Stimulated activated CD4-positive, alpha-beta T cell treated with anti-CD3 and anti-CD28 coated beads, Interleukin-1b, Interleukin-23, amount 100 ng/mL, for 1 hour (primary cell): ENCODE measurements at places on chromosomes 5 and 9.

DNA sequence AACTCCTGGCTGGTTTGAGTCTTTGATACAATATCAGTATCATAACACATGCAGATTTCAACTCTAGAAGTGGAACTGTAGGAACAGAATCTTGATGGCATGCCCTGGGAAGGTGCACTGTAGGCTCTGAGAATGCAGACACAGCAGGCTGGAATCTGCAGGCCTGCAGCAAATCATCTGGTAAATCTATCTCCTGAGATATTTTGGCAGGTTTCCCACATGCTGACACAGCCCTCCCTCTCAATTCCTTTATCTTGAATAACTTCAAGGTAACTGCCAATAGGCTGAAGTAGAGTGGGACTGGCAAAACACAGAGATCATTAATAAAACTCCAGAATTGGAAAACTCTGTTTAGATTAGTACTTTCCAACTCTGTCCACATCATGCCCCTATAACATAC, 177.8 kb upstream of the PCSK5 start:
- no peak for DNase-seq

DNA sequence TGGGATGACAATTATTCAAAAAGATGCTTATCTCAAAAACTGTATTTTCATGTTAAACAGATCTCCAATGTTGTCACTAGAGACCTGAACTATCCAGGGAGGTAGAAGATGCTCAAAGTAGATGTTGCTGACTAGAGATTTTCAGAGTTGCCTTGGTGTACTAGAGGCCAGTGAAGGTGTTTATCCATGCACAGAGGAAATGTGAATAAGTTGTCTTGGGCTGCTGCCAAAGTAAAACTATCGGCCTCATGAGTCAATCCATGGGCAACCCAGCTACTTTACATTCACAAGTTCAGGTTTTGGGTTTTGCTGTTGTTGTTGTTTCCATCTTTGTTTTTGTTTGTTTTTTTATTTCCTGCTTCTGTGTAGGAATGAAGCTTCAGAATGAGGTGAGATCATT, 141.1 kb upstream of the RANBP3L start:
- DNase-seq, result no peak

GRCh38 chr9:84891924-84892323, 222.4 kb downstream of the NTRK2 start:
- DNase-seq, result no peak

- no peak for DNase-seq
Observed at GRCh38 chr5:135921388-135921787, 25.7 kb upstream of the IL9 start.

- DNase-seq, result no peak
Observed at GRCh38 chr5:101539315-101539714, 636.2 kb upstream of the ST8SIA4 start.

DNA sequence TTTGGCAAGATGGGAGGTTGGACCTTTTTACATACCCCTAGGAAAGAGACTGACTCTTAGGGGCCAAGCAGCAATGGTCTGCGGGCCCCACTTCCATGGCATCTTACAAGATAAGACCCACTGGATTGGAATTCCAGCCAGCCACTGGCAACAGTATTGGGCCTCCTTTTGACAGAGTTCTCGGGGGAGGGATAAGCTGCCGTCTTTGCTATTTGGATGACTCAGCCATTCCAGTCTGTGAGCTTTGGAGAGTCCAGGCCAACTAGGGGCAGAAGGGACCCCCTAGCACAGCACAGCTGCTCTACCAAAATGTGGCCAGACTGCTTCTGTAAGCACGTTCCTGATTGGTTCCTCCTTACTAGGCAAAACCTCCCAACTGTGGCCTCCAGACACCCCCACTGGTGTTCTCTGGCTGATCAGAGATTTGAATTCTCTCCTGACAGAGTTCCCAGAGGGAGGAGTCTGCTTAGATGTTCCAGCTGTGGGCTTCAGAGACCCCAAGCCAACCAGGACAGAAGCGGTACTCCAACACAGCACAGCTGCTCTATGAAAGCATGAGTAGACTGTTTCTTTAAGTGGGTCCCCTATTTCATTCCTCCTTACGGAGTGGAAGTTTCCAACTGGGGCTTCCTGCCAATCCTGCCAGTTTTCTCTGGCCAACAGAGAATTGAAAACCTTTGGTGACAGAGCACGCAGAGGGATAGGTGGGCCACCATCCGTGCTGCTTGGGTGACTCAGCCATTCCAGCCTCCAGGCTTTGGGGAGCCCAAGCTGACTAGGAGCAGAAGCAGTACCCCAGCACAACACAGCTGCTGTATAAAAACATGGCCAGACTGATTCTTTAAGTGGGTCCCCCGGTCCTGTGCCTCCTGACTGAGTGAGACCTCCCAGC, 672.1 kb upstream of the RIOK2 start:
- no peak for DNase-seq

DNA sequence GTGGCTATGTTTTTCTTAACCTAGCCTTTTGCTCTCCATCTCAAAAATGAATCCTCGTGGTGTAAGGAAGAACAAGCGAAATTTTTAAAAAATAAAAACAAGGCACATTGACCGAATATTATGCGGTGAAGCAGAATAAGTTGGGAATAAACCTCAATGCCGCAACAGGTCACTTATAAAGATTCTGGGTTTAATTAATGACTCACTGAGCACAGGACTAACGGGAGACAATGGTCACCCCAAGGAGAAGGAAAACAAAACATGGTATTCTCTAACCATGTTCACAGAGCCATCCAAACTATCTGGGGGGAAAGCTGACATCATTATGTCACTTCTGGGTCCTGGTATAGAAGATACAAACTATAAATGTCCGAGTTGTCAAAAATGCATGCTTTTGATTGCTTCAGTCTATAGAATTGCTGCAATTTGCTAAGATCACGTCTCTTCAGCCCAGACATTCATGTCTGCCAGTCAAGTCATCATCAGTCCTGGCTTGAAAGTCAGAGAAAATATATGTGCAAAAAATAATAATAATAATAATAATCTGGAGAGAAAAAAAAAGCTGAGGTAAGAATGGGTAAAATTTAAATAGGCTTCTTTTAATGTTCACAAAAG, 280.6 kb downstream of the NR2F1-AS1 start:
- DNase-seq, result no peak

DNA sequence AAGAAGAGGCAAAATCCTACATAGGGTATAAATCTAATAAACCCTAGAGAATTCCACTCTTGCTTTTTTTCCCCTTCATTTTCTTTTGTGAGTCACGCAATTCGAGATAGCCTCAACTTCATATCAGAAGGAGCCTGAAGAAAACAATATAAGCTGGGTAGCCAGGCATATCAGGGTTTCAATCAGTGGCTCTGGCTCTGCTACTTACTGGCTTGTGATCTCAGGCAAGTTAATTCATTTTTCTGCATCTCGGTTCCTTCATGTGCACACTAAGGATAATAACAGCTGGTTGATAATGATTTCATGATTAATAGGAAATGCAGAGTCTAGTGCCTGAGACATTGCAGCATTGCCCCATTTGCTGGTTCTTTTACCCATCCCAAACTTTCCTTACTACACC, 46.5 kb upstream of the ASTN2 start:
- DNase-seq, result no peak

DNA sequence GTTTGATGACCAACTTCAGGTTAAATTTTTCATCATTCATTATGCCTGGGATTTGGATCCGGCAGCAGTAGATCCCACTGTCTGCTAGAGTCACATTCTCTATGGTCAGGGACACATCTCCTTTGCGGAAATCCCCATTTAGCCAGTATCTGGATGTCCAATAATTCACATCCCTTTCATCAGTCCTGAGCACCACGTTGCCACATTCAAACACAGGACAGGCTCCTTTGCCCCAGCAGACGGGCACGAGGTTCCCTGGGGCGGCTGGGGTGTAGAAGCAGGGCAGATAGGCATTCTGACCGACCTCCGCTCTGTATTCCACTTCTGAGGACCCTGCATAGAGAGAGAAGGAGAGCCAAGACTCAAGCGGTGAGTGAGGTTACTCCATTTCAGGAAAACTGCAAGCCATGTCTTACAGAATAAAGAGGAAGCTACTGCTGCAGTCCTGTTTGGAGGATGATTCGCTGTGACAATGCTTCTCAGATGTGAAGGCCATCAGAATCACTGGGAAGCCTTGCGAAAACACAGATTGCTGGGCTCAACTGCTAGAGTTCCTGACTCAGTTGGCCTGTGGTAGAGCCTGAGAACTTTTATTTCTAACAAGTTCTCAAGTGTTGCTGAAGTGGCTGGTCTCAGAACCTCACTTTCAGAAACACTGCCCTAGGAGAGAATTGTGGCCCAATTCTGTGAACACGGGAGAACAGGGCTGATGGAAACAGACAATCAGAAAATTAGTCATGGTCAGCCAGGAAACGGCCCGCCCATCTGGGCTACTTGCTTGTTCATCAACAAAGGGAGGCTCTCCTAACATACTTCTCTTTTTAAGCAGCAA, 2.0 kb downstream of the HAVCR2 start:
- DNase-seq, result no peak

GRCh38 chr5:135393691-135394090, 5.3 kb downstream of the MACROH2A1 start:
- DNase-seq, result no peak

- no peak for DNase-seq
Observed at GRCh38 chr9:136259836-136260235, 14.2 kb upstream of the QSOX2 start.

DNA sequence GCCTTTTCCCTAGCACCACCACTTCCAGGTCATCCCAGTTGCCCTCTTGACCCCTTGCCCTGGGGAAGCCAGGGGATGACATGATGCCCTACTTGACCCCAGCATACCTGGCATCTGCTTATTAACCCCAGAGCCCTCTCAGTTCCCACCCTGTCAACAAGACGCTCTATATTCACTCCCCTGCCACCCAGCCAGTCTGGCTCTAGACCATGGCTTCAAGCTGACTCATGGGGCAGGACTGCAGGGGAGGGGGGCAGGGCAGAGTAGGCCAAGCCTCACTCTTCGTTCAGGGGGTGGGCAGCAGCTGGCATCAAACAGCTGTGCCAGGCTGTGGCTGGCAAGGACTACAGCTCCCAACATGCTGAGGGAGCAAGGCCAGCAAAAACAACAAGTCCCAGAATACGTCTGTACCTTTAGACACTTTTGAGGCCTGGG, 5.3 kb downstream of the ATOSB start:
- DNase-seq, result no peak
